GDM1 (cell line): ENCODE measurements at places on chromosomes 2 and 18.

DNA sequence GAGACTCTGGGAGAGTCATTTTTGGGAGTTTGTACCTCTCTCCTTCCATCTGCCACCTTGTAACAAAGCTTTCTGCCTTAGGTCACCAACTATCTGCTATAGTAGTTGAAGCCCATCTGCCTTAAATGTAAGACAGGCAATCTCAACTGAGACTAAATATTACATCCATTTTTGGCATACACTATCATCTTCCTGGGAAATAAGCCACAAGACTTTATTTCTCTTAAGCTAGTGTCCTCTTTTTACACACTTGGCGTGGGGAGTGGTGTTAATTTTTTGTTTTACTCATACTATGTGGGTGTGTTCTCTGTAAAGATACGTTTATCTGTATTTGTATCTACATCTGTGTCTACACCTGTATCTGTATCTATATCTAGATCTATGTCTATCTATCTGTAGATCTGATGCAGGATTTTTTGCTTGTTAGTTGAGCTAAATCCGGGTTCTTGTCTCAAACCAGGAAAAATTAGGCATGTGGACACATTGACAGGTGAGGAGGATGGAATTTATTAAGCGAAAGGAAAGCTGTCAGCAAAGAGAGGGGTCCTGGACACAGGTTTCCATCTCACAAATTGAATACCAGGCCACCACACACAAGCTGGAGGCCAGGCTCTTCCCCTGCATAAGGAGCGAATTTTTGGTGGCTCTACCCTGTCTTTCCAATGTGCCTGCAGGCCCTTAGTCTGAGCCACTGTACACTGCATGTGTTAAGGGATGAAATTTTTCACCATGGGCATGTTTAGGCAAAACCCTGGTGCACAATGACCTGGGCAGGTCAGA lies 64.8 kb upstream of the RND3 start:
- DNase-seq, result no peak

- DNase-seq, result no peak
Observed at GRCh38 chr2:74597410-74597809, 42.9 kb downstream of the DOK1 start.

- DNase-seq, result no peak
Observed at GRCh38 chr2:11466307-11467128, 557 bp upstream of the E2F6 start.

- no peak for DNase-seq
Observed at GRCh38 chr2:88754585-88755320, 63.3 kb downstream of the RPIA start.

DNA sequence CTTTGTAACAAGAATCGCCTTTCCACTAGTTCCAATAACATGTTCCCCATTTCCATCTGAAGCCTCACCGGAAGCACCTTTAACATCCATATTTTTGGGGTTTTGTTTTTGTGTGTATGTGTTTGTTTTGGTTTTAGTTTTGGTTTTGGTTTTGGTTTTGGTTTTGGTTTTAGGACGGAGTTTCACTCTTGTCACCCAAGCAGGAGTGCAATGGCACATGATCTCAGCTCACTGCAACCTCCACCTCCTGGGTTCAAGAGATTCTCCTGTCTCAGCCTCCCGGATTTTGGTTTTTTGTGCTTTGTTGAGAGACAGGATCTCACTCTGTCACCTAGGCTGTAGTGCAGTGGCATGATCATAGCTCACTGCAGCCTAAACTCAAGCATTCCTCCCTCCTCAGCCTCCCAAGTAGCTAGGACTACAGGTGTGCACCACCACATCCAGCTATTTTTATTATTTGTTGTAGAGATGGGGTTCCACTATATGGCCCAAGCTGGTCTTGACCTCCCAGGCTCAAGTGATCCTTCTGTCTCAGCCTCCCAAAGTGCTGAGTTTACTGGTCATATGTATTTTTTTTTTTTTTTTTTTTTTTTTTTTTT lies 36.3 kb downstream of the TGOLN2 start:
- DNase-seq, result no peak

GRCh38 chr2:119279666-119280065 lies 56.0 kb downstream of the STEAP3 start:
- no peak for DNase-seq

GRCh38 chr2:95350368-95350767 lies 52.1 kb upstream of the FAHD2A start:
- no peak for DNase-seq
